ENCODE measurements at places on chromosomes 3 and 15. TPM values are rescaled to one million over a fixed set of nuclear protein-coding genes. Genes with fewer than 3 reads are reported as not detected.

DNA sequence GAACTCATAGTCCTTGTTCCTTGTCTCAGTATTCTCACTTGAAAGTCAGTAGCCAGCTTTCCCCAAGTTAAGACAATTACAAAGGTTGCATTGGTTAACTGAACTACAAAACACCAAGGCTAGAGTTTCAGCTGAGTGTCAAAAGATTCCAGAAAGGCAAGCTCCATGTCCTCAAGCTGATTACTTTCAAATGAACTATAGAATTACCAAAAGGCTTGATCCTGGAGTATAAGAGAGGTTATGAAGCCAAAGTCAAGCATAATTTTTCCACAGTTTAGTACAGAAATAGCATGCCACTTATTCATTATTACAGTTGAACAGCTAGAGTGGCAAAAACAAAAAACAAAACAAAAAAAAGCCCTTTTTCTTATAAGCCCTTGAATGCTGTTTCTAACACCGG is 51.9 kb downstream of the ZBTB20 start:
- no peak for DNase-seq

DNA sequence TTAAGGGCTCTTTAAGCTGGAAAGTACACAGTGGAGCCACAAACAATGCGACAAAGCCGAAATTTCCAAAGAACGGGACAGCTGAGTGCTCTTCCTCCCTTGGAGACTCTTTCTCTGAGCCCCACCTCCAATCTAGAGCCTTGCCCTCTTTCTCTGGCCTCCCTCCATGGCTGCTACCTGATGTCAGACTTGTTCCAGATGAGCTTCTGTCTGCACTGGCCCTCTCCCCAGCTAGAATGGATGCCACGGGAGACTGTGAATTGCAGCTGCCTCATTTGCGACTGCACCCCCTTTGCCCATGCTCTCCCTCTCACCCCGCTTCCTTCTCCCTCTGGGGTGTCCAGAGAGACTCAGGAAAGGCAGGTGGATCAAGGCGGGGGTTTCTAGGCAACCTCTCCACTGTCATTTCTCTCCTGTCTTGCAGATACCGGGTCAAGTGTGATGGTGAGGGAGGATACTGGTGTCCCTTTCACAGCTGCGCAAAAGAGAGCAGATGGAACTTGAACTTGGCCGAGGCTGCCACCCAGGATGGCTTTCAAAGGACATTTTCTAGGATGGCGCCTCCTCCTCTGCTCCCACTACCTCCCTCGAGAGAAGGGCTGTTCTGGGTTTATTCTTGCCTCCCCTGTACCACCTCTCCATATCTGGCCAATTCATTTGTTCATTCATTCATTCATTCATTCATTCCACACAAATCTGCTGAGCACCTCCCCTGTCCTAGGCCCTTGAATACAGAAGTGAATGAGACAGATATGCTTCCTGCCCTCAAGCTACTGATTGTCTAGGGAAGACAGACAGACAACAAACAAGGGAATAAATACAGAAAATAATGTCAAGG is 12.8 kb downstream of the ATP2B2 start:
- DNase-seq = no peak

GRCh38 chr3:126269354-126269753 is 87.9 kb downstream of the KLF15 start:
- no peak for DNase-seq

Gene GPR149
- not detected for total RNA-seq

Gene MUC20
- 1.5 TPM for total RNA-seq

Gene CHRNA3
- total RNA-seq = not detected
